NCI-H774 (cell line): ENCODE measurements at places on chromosomes 6 and 20.

- DNase-seq = no peak
These were observed 534.4 kb upstream of the CHD6 start for GRCh38 chr20:42152575-42152974.

DNA sequence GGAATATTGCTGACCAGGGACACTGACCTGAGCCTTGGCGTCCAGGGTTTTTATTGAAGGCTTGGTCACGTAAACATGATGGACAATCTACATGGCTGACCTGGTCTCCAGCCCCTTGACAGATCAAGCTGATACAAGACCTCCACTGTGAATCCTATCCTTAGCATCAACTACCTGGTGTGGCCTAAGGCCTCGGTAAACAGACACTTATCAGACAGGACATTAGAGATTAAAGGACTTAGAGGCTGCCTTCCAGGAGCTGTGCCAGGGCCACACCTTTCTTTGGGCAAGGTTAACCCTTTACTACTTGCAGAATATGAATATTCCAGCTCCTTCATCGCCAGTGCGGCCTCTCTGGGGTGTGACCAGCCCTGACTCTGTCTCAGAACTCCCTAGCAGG, 104.9 kb upstream of the FOXA2 start:
- DNase-seq = no peak

GRCh38 chr20:60144404-60144803, 186.2 kb downstream of the CDH26 start:
- no peak for DNase-seq

DNA sequence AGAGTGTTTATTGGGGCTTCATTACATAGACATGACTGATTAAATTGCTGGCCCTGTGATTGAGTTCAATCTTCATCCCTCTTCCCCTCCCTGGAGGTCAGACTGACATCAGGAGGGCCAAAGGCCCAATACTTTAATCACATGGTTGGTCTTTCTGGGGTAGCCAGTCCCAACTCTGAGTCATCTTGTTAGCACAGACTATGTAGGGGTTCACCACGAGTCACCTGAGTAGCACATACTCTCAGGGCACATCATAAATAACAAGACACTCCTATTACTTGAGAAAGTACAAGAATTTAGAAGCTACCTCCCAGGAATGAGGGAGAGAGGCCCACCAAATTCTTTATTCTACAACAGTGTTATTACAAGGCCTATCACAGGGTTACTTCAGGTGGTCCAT, 11.3 kb downstream of the GINS1 start:
- DNase-seq = no peak

GRCh38 chr6:159988983-159989454, 20.1 kb downstream of the IGF2R start:
- no peak for DNase-seq

DNA sequence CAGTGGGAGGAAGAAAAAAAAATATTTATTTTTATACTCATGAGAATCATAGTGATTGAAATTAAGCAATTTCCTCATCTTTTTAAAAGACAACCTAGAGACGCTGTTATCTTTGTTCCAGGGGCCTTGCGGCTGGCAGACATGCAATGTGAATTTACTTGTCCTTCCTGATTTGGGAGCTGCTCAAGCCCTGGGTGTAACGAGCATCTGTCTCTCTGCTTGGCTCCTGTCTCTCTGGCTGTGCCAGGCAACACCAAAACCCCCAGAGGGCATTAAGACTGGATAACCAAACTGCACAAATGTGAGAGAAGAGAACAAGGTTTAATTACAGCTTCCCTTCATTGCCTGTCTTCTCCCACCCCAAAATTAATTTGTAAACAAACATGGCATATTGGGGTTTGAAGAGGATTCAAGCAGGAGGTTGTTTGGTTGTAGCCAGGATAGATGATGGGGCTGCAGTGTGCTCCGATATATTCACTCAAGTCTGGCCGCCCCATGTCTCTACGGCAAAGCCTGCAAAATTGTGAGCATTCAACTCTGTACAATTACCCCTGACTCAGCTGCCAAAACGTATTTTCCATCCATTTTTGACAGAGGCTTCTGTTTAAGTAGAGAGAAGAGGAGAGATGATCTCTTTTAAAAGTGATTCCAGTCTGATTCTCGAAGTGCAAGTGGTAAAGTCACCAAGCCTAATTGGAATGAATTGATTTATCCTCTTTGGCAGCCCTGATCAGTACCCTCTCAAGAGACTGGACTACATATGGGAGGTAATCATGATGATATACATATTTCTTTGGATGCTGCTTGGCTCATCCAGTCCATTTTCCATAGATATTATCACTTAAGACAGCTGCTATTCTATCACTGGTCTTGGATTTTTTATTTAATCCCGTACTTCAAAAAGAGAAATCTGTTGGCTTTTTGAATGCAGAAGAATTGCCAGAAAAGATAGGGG, 170.2 kb downstream of the SLC24A3 start:
- DNase-seq = no peak

DNA sequence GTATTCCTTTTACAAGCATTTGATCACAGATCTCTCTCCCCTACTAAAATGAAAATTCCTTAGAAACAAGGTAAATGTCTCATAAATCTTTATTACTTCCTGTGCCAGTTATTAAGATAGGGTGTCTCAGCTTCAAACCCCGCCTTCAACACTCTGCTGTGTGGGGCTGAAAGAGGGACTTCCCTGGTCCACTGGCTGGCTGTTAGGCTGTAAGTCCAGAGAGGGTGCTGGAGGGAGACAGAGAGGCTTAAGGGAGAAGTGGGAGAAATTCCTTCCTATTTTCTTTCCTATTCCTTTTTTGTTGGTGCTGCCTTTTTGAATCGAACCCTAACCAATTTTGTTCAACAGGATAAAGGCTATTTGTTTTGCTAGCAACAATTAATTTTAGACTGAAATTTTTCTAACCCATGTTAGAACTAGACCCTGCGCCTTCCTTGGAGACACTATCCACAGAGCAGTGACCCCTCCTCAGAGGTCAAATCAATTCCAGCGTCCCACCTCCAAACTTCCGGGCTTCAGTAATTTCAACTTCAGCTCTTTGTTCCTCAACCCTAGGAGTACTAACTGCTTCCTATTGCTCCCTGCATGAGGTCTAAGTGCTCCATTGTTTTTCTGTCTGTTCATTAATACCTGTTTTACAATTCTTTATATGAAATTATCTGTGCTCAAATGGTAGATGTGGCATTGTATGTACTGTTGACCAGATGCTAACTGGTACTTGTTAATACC, 207.5 kb upstream of the OPRM1 start:
- no peak for DNase-seq

DNA sequence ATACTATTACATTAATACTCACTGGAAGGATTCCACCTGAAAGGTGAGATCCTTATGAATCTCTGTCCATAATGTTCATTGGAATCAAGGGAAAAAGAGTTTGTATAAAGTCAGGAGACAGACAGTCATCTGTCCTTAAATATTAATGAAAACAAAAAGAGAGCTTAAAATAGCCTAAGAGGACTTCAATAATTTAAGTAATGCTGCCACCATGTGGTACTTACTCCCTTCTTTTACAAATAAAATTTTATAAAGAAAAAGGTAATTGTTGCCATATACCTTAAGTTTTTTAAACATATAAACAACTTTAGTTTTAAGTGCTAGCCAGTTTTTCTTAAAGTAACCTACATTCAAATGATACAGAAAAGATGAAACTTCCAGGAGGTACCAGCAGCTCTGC, 5.1 kb downstream of the BLOC1S5 start:
- DNase-seq = no peak

DNA sequence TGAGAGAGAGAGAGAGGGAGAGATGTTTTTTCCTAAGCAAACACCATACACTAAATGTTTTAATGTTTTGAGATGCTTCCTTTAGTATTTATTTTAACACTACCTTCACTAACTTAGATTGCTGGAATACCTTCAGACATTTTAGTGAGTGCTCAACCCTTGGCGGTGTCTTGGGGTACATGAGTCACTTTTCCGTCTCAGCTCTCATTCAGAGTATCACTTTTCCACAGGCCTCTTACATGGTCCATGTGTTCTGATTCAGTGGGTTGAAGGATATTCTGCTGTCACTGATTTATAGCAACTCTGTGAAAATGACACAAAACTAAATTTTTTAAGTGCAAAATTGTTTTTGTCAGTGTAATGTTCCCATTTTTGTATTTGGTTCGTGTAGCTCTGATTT, 217.9 kb downstream of the CLVS2 start:
- DNase-seq = no peak
